Substantia nigra (tissue), 51 donors: ENCODE measurements at places on chromosomes 7 and 10.

DNA sequence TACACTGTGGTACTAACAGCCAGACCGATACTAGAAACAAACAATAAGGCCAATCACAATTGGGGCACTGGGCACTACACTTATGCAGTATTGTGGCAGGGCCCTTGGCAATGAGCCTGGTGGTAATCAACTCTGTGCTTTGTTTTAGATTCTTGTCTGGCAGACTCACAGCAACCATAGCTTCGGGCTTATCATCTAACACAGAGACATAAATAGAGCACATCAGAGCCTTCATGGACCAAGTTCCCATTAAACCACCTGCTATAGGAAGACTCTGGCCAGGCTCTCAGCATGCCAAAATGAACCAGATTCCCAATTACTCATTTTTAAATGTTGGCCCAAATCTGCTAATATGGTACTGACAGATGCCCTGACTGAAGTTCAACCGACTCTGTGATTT lies 218.6 kb downstream of the DGKI start:
- DNase-seq: peak; percentile 53

DNA sequence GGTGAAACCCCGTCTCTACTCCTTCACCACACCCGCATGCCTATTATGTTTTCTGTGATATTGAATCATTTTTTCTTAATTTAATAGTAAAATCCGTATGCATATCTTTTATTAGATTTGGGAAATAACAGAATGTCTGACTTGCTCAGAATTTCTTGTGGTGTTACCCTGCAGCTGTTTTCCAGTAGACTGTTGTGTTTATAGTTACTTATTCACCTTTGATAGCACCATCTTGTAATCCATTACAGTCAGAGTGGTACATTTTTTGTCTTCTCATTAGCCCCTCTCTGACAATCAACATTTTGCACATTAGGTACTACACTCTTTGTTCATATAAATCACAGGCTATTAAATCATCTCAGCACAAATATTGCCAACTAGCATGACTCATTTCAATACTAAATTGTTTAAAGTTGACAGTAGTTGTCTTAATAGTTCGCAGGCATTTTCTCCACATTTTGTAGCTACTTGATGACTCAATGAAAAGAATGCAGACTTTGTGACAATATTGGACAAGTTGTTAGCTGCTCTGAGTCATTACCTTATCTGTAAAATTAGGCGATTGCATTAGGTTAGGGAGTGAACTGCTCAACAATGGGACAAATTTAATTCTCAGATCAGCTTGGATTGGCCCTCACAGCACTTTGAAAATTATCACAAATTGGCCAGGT lies 17.8 kb upstream of the SLC16A12 start:
- no peak for DNase-seq

DNA sequence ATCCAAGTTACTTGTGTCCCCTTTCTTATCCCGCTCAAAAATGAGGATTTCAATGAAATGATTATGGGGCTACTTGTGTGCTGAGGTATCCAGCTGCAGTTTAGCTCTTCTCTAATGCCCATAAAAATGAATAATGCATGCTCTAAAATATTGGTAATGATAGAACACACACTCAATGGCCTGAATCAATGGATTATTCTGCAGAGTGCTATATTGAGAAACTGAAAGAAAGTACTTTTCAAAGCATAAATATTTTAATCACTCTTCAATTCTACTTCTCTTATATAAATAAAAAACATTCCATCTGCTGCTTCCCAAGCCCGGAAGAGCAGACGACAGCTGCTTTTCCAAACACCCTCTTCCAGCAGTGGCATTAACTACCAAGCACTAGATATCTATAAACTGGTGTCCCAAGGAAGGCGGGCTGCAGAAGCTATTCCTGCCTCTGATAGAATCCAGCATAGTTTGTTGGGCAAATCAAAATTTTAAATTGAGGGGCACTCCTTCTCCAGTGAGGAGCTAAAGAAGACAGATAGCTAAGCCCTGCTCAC lies 284.9 kb upstream of the AOAH start:
- DNase-seq: no peak

- no peak for DNase-seq
Observed at GRCh38 chr7:141461924-141462323, 89.3 kb upstream of the AGK start.

GRCh38 chr7:4024133-4024532 lies 658.0 kb upstream of the FOXK1 start:
- DNase-seq: no peak

GRCh38 chr10:123007558-123008354 lies 839 bp downstream of the IKZF5 start:
- DNase-seq: no peak

DNA sequence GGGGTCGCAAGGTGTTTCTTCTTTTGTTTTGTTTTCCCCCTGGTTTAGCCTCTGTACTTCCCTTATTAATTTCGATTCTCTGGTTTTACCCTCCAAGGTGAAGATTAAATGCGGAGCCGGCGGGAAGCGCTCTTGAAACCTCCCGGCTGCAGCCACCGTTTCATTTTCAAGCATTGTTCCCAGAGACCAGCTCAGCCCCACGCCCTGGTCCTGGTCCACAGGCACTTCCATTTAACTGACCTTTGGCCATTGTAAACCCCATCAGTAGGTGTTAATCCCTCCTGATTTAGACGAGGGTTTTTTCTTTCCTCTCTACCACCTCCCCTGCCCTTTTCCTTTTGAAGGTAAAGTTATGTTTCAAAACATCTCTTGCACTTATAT lies 39.2 kb upstream of the ENO4 start:
- no peak for DNase-seq

DNA sequence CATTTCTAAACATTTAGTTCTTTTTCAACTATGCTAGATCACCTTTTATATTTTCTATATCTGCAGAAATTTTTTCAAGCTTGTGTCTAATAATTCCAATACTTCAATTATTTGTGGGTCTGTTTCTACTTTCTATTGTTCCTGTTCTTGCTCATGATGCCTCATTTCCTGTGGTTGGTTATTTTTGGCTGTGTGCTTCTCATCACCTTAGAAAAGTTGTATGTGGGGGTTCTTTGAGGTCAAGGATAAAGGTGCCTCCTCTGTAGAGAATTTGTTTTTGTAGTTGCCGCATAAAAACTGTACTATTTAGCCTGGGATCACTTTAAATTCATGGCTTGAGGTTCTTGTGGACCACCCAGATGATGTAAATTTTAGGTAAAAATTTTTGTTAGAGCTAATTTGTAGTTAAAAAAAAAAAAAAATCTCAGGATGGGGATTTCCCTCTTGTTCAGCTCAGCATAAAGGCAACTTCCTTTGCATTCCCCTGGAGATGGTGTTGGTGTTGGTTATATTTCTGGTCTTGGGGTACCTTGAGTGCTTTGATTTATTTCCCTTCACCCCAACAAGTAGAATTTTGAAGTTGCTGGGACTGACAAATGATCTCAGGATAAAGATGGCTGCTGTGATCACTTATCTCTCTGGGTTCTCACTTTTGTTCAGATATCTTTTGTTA lies 27.0 kb upstream of the JAZF1 start:
- DNase-seq: no peak

DNA sequence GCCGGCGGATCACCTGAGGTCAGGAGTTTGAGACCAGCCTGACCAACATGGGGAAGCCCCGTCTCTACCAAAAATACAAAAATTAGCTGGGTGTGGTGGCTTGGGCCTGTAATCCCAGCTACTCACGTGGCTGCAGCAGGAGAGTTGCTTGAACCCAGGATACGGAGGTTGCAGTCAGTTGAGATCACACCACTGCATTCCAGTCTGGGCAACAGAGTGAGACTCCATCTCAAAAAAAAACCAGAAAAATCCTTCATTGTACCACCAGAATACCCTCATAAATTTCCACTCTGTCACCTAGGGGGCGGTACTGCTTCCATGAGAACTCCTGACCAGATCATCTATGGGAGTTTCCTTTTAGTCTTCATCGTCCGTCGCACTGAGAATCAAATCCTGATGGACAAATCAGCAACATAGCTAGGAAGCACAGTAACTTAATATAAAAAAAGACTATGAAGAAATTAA lies 225.8 kb upstream of the KLF14 start:
- DNase-seq: no peak

DNA sequence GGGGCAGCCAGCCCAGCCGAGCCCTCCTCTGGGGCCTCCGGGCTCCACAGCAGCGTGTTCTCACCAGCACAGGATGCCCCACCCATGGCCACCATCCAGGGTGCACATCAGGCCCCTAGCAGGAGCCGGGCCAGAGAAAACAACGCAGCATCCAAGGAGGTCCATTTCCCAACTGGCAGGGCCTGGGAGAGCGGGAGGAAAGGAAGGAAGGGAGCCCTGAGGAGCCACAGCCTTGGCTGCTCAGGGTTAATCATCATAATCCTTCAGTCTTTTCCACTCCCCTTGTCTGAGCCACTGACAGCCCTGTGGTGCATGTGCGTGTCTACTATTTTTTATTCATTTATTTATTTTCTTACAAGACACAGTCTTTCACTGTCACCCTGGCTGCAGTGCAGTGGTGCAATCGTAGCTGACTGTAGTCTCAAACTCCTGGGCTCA lies 3.6 kb downstream of the PLAC9 start:
- DNase-seq: no peak

GRCh38 chr7:130900471-130901076 lies 166.6 kb upstream of the KLF14 start:
- DNase-seq: no peak

DNA sequence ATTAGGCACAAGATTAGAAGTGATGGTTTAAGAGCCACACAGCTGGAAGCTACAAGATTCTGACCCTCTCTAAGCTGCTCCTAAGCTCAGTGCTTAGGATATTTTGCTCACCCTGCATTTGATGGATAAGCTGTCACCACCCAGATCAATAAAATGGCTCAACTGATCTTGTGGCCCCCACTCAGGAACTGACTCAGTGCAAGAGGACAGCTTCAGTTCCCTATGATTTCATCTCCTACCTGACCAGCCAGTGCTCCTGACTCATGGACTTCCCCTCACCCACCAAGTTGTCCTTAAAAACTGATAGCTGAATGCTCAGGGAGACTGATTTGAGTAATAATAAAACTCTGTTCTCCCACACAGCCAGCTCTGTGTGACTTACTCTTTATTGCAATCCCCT lies 833.8 kb downstream of the GRID1 start:
- no peak for DNase-seq

DNA sequence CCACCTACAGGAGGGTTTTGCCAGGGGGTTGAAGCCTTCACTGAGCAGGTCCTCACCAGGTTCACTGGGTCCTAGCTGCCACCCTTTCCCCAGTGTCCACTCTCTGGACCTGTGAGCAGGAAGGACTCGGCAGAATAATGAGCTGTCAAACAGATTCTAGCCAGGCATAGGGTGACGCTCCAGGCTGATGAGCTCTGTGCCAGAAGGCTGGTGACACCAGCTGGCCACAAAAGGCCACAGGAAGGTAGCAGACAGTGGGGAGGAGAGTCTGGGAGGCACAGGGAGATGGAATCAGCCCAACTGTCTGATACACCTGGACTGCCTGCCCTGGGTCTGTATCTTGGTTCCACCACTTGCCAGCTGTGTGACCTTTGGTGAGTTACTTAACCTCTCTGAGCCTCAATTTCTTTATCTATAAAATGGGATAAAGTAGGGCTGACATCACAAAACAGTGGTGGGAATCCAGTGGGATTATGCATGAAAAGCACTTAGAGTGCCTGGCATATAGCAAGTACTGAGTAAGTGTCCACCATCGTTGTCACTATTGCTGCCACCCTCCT lies 26.7 kb upstream of the NDST2 start:
- DNase-seq: no peak

DNA sequence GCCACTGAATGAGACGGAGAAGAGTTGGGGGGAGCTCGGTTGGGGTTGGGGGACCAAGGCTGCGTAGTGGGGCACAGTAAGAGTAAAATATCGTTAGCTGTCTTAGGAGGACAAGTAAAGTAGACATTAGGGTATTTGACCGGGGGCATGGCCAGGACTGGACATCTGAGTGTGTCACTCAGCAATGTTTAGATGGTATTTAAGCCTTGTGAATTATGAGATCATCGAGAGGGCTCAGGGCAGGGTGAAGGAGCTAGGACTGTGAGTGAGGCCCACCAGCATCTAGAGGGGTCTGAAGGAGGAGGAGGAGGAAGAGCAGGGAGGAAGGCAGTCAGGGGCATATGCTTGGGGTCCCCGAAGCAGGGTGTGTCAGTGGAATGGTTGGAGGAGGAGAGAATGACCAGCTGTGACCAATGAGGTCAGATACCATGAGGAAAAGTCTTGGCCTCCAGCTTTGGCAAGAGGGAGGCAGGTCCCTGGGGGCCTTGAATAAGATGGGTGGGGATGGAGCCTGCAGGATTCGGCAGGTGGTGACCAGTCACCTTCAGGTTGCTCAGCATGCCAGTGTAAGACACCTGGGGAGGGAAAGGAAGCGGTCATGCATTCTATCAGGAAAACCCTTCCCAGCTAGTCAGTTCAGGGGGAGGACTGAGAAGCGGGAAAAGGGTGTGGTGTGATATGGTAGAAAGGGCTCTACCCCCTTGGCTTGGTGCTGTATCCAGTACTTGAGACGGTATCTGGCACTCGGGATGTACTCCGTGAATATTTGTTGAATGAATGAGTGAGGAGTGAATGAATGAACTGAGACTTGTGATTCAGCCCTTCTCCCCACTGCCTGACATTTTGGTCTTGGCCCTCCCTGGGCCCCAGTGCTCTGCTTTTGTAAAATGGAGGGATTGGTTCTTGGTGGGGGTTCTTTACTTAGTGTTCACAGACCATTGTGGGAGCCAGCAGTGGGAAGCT lies 34.8 kb upstream of the SH2D4B start:
- no peak for DNase-seq

- DNase-seq: no peak
Observed at GRCh38 chr10:121500701-121501332, 97.4 kb downstream of the FGFR2 start.

- DNase-seq: no peak
Observed at GRCh38 chr7:101155303-101155702, 1.0 kb downstream of the AP1S1 start.

GRCh38 chr7:101550641-101551541 lies 78.2 kb downstream of the MYL10 start:
- no peak for DNase-seq

DNA sequence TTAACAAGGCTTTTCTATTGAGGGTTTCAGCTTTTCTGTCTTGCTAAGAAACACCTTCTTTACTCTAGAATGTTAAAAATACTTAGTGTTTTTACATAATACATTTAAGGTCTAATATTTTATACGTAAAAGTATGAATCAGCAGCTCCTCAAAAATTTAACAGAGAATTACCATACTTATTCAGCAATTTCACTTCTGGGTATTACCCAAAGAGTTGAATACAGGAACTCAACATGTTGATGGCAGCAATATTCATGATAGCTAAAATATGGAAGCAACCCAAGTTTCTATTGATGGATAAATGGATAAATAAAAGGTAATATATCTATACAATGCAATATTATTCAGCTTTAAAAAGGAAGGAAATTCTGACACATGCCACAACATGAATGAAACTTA lies 9.7 kb upstream of the OR13A1 start:
- no peak for DNase-seq
